Tibial artery (tissue), 4 donors: ENCODE measurements at places on chromosomes 16 and 17.

DNA sequence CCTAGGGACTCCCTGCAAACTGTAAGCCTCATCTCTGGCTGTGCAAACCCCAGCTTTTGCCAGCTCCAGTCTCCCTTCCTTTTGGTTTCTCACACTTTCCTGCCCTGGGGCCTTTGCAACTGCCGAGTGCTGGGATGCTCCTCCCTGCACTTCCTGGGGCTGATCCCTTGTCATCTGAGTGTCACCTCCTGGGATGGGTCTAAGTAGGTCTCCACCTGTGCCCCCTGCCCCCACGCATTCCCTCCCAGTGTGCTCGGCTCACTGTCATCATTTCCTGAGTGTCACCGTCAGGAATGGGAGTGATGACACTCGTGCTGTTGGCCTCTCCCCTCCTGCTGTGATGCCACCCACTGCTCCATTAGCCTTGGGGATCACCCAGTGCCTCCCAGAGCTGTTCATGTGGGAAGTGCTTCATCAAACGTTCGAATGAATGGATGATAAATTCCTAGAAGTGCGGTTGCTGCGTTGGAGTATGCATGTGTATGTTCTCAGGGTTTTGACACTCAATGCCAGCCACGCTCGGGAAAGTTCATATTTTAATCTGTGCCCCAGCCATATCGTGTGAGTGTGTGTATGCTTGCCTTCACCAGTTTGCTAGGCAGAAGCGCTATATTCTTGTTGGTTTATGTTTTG, 189.9 kb downstream of the NTN1 start:
- DNase-seq = no peak

DNA sequence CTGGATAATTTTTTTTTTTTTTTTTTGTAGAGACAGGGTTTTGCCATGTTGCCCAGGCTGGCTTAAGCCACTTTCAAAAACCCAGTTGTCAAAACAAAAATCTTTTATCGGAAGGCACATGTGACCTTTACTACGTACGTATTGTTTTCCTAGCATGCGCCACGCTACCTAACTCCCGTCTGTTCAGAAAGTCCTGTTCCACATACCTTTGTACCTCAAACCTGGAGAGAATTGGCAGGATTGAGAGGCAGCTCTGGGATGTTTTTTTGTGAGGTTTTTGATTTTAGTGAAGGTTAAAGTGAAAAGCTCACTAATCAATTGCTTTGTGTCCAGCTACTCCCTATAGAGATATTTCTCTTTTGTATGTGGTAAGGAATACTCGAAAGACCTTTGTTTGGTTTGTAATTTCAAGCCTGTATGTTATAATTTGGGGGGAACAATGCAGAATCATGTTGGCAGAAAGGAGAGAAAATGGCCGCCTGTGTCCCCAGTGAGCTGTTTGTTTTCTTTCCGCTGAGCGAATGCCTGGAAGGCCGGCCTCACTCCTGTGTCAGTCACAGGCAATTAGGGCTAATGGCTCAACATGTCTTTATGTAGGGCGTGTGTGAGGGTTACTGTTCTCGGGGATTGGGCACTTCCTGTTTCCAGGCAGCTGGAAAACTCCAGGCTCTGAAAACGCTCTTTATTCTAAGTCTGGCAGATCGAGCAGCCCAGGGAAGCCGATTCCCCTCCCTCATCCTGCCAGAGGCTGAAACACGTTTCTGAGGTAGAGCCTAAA, 60.8 kb upstream of the CLEC18A start:
- peak; percentile 67 for DNase-seq

- DNase-seq = no peak
These were observed 443.8 kb upstream of the EEF2KMT start for GRCh38 chr16:5541356-5541755.

DNA sequence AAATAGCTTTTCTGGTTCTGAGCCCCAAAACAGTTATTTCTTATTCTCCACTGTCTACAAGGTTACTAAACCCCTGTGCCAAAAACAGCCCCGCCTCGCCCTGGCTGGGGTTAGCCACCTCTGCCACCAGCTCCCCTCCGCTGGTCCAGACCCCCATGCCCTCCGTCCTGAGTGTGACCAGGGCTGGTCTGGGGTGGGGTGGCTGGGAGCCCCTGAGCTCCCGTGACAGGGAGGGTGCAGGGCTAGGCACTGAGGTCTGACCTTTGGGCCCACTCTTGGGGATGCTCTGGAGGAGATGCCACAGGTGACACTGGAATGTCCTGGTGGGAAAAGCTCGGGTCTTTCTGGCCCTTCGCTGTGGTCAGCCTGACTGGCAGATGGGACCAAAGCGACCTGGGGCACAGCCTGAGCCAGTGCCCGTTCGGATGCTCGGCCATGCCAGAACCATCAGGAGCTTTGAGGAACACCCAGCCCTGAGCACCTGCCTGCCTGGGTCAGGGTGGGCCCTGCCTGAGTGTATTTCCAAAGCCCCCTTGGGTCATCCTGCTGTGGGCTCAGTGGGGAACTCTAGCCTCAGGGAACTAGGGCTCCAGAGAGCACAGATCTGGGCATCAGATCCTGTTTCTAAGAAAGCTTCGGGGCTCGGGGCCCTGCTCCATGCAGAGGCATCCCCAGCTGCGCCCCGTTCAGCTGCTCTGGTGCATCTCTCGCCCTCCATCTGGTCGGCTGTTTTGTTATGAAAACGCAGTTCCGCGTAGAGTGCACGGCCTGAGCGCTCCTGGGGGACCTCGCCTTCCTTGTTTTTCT, 72.1 kb upstream of the GNG13 start:
- no peak for DNase-seq

- no peak for DNase-seq
These were observed 2.8 kb upstream of the RAPGEFL1 start for GRCh38 chr17:40174514-40174913.

DNA sequence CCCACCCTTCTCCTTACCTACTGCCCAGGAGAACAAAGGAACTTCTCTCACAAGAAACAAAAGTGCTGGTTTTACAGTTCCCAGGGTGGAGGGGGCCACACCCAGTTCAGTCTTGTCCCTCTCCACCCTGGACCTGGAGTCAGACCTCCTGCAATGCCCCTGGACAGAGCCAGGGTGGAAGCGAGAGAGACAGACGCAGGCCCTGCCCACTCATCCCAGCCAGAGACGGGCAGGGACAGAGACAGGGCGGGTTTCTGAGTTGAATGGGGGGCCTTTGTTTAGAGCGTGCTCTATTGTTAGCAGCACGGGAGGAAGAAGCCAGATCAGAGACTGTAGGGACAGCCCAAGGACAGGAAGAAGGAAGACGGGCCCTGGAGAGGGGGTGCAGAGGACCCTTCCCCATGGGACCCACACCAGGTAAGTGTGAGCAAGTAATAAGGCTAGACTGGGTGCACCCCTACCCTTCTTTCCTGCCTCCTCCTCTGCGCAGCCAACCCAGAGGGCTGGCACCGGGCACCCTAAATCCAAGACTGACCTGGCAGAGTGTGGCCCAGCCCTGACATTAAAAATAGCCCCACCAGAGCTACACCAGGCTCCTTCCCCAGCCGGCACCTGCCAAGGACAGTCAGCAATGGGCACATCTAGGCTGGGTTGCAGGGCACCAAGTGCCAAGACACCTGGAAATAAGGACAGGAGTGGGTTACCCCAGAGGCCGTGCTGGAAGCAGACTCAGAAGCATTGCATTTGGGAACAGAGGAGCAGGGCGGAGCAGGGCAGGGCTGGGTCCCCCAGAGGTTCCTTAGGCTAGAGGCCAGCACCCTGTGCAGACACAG, 10.9 kb downstream of the JUP start:
- DNase-seq = no peak

DNA sequence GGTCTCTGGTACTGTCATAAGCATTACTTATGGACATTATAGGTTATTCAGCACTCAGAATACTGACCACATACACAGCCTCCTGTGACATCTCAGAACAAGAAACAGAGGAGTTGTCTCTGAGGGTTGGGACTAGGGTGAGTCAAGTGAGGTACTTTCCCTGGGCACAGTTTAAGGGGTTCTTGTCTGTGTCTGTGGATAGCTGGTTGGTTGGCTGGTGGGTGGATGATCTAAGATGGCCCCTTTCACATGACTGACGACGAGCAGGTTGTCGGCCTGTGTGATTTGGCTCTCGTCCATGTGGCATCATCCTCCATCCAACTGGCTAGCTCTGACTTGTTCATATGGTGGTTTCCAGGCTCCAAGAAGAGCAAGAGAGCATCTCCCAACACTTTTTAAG, 163.9 kb downstream of the PRKCB start:
- no peak for DNase-seq

DNA sequence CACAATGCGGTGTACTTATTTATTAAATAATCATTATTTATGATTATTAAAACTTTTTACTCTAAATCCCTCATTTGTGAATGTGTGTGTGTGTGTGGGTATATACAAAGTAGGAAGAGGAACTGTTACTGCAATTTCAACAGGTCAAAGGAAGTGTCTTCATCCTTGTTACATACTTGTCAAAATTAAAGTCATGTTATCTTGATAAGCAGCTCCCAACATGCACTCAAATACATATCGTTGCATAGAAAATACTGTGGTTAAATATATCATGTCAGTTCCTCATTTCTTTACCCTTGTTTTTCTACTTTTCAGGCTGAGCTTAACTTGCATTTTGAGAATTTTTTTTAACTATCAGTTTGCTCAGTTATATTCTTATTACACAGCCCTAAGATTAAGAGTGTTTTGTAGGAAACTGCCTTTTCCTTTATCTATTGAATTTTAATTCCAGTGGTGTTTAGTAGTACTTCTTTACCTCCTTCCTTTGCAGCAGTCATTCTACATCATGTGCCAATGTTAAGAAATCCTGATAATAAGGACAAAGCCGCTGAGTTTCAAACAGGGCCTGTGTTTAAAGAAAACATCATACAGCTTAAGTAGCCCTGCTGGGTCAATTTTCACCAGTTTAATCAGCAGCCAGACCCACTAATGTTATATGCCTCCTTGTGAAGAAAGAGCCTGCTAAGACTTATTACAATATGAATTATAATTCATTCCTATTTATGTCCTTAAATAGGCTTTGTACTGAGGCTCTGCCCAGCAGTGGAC, 7.2 kb downstream of the EFCAB5 start:
- DNase-seq = no peak

GRCh38 chr16:27564224-27564623, 14.3 kb downstream of the KATNIP start:
- no peak for DNase-seq

DNA sequence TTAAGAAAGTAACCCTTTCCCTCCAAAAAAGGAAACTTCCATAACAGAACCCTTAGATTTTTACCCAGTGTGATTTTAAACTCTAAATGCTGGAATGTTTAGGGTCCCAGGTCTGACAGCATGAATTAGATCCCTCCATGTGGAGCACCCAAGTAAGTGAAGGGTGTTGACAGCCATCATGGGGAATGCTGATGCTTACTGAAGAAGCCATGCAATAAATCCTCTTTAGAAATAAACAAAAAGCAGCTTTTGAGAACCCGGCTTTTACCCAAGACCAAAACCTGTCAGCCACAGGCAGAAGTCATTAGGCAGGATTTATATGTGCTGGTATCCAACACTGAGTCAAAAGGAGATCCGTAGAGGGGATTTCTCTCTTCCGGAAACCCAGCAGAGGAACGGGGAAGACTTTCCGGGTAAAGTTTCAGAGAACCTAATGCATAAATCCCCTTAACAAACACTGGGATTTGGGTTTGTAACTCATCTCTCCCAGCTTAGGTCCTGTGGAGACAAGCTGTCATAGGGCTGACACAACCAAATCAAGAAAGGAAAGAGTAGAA, 287.5 kb downstream of the IRX3 start:
- DNase-seq = no peak

DNA sequence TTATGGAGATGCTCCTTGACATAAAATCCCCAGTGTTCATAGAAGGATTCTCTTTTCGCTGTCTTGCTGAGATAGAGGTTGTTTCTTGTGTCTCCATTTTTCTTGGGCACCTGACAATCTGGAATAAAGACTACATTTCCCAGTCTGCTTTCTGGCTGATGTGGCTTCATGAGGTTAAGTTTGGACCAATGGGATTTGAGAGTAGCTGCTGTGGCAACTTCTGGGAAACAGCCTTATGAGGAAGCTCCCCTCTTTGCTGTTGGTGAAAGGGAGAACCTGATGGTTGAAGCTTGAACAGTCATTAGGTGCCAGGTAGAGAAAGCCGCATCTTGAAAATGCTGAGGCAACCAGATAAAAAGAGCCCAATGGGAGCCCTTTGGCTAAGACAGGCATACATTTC, 24.4 kb downstream of the HS3ST4 start:
- DNase-seq = no peak

- peak; percentile 83 for DNase-seq
These were observed at the start of gene STAT5B for GRCh38 chr17:42276359-42276608. STAT5B (minus strand) TSS chr17:42276391; CDS start chr17:42232127, 44,264 bp downstream.

GRCh38 chr17:18960241-18960665, 8.3 kb downstream of the SLC5A10 start:
- DNase-seq = no peak

DNA sequence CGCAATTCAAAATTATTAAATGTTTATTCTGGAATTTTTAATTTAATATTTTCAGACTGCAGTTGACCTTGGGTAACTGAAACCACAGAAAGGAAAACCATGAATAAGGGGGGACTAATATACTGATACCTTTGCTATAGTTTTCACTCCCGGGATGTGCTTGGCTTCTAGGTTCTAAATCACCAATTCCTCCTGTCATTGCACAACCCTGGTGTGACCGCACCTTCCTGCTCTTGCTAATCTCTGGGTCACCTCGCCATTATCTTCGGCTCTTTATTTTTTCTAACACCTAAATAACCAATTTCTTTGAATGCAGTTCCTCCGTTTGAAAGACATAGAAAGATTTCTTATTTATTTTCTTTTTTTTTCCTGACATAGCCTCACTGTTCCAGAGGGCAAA, 634.5 kb upstream of the GOT2 start:
- DNase-seq = no peak

DNA sequence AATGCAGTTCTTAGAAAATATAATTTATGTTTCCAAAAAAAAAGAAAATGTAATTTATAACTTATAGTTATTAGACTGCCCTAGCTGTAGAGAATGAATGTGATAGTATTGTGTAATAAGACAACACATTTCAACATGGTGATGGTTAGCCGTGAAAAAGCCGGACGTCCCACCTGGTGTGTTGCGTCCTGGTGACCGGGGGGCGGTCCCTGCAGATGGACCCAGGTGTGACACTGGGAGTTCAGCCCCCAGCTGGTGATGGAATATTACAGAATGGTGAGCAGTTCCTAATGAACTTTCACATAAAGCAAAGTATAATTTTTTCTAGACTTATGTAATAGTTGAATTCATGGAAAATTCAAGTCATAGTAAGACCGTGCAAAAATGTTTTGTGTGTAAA, 132.8 kb downstream of the LAT start:
- DNase-seq = no peak

- no peak for DNase-seq
These were observed 219.7 kb downstream of the SPECC1 start for GRCh38 chr17:20228860-20229259.

DNA sequence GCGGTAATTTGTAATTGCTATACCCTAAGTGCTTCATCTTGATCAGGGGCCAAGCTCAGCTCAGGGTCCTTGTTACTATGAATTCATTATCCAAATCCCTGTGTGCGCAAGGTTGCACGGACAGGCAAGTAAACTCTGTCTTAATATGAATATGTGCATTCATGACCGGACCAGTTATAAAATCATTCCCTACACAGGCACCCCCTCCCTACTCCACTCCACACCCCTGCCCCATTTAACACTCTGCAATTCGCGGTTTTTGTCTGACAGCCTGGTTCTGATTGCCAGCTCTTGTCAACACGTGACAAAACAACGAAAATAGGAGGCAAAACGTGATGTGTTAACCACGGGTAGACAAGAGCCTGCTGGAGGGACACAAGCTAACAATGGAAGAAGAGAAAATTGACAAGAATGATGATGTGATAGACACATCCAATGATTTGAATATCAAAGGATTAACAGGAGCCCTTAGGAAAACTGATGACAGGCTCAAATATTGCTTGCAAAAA, 76.5 kb downstream of the CACNG3 start:
- DNase-seq = no peak

GRCh38 chr17:46264456-46265198, 30.3 kb upstream of the LRRC37A start:
- DNase-seq = no peak
